ENCODE measurements at places on chromosomes 3 and 15. TPM values are rescaled to one million over a fixed set of nuclear protein-coding genes. Genes with fewer than 3 reads are reported as not detected.
A peak's percentile ranks its signal among the peaks of the same experiment; 100 is the strongest.

DNA sequence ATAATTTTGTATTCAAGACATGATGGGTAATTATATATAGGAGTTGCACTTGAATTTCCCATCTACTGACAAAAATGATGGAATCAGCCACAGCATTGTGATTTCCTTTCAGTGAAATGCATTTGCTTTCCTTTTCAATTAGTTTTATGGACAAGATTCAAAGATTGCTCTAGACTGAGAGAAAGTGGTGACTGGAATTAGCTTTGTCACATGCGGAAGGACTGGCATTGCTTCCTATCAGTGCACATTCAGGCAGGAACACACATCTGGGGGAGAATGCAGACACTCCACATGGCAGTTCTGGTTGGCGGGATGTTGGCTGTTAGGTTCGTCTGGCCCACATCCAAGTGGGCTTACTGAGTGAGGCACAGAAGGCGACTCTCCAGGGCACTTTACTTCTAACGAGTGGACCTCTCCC is 399.3 kb upstream of the RGMA start:
- no peak for DNase-seq

Gene LRTM1
- not detected for total RNA-seq

- no peak for DNase-seq
Observed at GRCh38 chr3:51358981-51359380, 26.1 kb upstream of the MANF start.

- no peak for DNase-seq
Observed at GRCh38 chr3:13018043-13018451, 55.2 kb downstream of the IQSEC1 start.

Gene MEGF11
- total RNA-seq: not detected

- no peak for DNase-seq
Observed at GRCh38 chr15:94047566-94047965, 183.8 kb upstream of the MCTP2 start.

- no peak for DNase-seq
Observed at GRCh38 chr3:109413049-109413448, 75.7 kb upstream of the DPPA4 start.

Gene STRA6
- total RNA-seq: not detected

DNA sequence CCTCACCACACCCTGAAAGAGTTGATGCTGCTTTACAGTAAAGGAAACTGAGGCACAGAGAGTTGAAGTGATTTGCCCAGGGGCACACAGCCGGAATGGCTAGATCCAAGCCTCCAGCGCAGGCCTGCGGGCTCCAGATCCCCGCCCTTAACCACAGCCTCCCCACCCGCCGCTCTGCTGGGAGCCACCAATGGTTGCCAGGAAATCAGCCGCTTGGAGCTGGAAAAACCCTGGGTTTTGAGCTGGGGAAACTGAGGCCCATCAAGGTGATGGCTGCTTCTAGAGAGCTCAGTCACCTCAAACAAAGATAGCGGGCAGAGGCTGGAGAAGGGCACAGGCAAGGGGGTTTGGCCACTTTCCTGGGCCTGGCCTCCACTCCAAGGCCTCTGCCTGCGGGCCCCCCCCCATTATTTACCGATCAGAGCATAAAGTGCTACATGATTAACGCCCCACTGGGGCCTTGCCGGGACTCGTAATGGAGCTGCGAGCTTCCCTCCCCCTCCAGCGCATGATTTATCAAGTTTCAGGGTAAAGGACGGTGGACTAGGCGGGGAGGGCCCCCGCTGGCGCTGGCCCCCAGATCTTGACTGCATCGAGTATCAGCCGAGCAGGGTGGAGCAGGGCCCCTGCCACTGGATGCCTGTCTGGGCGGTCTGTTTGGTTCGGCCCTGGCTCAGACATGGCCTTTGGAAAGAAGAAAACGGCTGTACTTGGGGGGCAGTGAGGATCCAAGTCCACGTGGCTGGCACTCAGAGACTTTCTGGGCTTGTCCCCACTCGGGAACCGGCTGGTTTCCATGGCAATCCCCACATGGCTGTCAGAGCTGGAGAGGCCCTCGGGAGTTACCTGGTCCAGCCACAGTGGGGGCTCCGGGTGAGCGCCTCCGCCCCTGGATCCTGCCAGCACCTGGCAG is 9.1 kb downstream of the PLXND1 start:
- no peak for DNase-seq

GRCh38 chr3:58178528-58179234 is 32.1 kb downstream of the DNASE1L3 start:
- DNase-seq: no peak

- DNase-seq: peak; percentile 85
Observed at GRCh38 chr3:42772670-42773408, at the start of gene CCDC13. TSS of gene CCDC13 (minus strand) at chr3:42773253. CDS start at chr3:42758345, 14,908 bp downstream.

Gene GOLGA6L4
- 1.8 TPM for total RNA-seq

Gene CYP1A2
- not detected for total RNA-seq

GRCh38 chr15:96700555-96700954 is 370.1 kb downstream of the NR2F2 start:
- DNase-seq: no peak

GRCh38 chr3:158991146-158991705 is 189.4 kb downstream of the MFSD1 start:
- DNase-seq: no peak

- no peak for DNase-seq
Observed at GRCh38 chr15:20358066-20358778, 183.4 kb downstream of the GOLGA6L6 start.

DNA sequence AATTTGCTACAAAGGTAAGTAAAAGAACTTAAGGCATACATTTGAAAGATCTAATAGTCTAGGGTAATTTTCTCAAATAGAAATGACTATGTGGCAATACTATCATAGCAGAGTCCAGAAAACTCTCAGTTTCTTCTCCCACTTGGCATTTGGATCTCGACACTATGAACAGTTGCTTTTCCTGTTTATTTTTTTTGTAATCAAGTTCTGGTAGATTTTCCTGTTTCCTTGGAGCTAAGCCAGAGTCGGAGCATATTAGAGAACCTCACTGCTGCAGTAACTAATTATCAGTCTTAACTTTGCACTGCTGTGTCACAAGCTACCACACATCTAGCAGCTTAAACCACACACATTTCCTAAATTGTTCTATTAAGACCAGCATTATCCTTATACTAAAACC is 44.9 kb upstream of the ZNF385D start:
- no peak for DNase-seq

DNA sequence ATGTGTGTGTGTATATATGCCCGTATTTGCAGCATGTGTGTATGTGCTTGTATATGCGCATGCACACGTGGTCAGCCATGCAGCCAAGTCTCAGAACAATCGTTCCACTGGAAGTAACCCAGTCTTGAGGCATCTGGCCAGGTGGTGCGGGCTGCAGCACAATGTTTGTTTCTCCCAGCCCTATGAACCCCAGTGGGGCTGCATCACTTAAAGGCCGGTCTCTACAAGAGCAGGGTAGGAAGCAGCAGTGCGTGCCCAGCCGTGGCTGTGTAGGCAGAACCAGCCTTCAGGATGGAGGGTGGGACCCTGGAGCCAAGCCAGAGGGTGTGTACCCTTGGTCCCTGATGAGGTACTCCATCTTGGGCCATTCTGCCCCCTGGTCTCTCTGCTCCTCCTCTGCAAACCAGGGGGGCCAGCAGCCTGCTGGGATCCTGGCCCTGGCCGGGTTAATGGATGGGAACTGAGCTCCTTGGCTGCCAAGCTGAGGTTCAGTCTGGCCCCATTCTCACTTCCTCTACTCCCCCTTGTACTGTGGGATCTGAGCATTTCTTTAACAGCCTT is 11.8 kb downstream of the KLF13 start:
- no peak for DNase-seq

GRCh38 chr3:37041546-37042195 is 48.4 kb downstream of the MLH1 start:
- DNase-seq: no peak
